ENCODE measurements at places on chromosomes 16 and 17.
A peak's percentile ranks its signal among the peaks of the same experiment; 100 is the strongest.

DNA sequence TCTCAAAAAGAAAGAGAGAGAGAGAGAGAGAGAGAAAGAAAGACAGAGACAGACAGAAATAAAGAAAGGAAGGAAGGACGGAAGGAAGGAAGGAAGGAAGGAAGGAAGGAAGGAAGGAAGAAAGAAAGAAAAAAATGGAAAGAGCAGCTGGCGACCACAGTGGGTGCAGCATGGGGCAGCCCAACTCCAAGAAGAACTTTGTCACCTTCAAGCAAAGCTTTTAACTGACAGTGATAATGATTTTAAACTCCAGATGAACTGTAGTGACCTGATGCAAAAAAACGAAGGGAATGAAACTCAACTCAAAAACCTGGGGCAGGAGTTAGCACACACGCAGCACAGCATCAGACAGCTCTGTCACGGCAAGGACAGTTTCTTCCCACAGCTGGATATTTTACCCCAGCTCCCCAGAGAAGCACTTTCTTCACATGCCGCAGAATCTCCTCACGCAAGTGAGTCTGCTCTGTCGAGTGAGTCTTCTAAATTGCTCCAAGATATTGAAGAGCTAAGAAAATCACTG lies 5.0 kb upstream of the ARHGAP17 start:
- DNase-seq, result no peak

- no peak for DNase-seq
Measured at GRCh38 chr17:68161644-68162428, 86.0 kb upstream of the AMZ2 start.

GRCh38 chr16:9034056-9034455 lies 57.4 kb upstream of the HAPSTR1 start:
- no peak for DNase-seq

- DNase-seq, result peak; percentile 53
Measured at GRCh38 chr17:41496803-41497484, 7.2 kb upstream of the KRT36 start.

GRCh38 chr17:69065113-69065512 lies 4.4 kb upstream of the ABCA9 start:
- DNase-seq, result no peak

- DNase-seq, result no peak
Measured at GRCh38 chr16:57023541-57024249, 34.3 kb downstream of the NLRC5 start.

DNA sequence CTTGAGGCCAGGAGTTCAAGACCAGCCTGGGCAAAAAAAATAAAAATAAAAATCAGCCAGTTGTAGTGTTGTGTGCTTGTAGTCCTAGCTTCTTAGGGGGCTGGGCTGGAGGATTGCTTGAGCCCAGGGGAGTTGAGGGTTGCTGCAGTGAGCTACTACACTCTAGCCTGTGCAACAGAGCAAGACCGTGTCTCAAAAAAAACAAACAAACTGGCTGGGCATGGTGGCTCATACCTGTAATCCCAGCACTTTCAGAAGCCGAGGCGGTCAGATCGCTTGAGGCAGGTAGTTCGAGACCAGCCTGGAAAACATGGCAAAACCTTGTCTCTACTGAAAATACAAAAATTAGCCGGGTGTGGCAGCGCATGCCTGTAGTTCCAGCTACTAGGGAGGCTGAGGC lies 4.9 kb upstream of the UBALD2 start:
- no peak for DNase-seq

DNA sequence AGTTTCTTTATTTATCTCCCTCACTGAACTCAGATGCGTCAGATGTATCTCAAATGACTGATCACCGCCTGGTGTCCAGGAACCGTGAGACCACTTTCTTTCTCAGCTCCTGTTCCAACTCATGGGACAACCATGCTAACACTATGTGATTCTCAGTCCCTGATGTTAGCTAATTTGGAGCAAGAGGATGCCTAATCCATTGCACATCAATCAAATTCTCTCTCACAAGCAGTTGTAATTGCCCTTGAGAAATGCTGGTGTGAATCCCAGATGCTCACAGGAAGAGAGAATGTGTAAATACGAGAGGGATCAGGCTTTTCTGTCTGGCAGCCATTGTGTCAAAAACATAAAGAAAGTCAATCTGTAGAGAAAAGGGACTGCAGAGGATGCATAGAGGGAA lies 134.9 kb downstream of the WSCD1 start:
- no peak for DNase-seq

DNA sequence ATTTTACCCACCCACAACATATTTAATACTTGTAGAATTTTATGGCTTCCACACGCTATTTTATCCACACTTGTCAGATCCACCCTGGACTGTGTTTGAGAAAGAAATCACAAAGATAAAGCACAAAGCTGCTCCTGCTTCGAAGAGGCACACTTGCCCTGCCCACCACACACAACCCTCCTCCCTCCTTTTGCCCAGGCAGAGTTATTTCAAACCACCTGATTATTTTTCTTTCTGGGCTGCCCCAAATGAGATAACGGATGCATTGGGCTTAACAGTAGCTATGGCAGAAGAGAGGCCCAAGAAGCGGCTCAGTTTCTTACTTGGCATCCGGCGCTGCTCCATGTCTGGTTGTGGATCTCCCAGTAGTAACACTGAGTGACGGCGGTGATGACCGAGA lies 27.2 kb downstream of the PKD1L3 start:
- no peak for DNase-seq

- DNase-seq, result no peak
Measured at GRCh38 chr16:80051040-80051439, 450.5 kb upstream of the MAF start.

DNA sequence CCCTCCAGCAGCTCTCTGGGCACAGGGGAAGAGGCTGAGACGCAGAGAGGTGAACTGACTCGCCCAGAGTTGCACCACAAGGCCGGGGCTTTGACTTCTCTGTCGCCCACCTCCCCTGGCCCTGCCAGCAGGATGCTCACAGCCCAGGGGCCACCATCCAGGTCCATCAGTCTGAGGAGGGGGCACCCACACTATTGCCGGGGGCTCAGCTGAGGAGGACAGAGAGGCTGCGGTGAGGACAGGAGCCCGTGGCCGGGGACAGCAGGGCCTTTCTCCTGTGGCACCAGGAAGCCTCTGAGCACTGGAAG lies 32.6 kb downstream of the KDM8 start:
- no peak for DNase-seq

Data from progenitor cell of endocrine pancreas (in vitro differentiated cells).